Cortex of kidney (tissue), 1 donor: ENCODE measurements at places on chromosomes 7 and 10.

- no peak for DNase-seq
Measured at GRCh38 chr7:97104719-97105238, 12.7 kb upstream of the SDHAF3 start.

DNA sequence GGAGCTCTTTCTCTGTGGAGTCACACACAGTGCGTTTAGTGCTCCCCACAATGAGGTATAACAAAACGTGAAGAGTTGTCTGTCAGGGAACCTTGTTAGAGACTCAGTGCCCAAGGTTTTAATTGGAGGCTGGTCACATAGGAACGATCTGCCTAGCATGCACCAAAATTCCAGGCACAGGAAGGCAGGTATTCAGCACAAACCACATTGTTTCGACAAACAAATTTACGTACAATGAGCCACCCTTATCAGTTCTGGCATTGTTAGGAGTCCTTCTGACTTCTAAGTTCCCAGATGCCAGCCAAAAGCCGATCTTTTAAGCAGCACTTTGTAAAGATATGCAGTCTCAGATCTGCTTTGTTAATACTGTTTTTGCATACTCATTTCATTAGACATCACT, 414.2 kb upstream of the MTPN start:
- DNase-seq = no peak

DNA sequence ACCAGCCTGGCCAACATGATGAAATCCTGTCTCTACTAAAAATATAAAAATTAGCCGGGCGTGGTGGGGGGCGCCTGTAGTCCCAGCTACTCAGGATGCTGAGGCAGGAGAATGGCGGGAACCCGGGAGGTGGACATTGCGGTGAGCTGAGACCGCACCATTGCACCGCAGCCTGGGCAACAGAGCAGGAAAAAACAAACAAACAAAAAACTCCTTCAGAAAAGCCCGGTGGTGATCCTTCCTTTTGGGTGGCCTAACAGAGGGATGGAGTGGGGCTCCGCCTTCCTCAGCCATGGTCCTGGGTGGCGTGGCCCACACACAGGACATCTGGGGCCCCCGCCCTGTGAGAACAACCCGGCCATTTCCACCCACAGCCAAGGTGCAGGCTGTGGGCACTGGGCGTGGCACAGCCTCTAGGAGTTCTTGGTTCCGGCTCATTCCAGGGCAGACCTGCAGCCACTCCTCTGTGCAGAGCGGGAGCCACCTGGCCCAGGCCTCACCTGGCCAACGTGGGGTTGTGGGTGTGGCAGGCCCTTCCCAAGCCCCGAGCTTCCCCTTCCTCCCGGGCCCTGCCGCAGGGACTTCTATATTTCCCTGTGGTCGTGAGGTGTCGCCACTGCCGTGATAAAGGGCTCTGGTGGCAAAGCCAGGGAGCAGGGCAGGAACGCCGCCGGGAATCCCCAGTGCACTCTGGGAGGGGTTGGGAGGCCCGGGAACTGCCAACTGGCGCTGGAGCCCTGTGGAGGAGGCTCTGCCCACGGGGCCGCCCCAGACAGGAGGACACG, 37.6 kb downstream of the GET4 start:
- DNase-seq = no peak

- no peak for DNase-seq
Measured at GRCh38 chr7:151194188-151194587, 7.1 kb upstream of the ASB10 start.

GRCh38 chr10:124387078-124387874, 31.4 kb downstream of the OAT start:
- no peak for DNase-seq

- no peak for DNase-seq
Measured at GRCh38 chr10:34171957-34172527, 643.1 kb downstream of the PARD3 start.

GRCh38 chr10:70459061-70459773, 17.7 kb upstream of the NODAL start:
- DNase-seq = no peak

- no peak for DNase-seq
Measured at GRCh38 chr7:7151285-7151684, 31.1 kb upstream of the C1GALT1 start.

GRCh38 chr10:133122171-133122935, 34.6 kb downstream of the ADGRA1 start:
- no peak for DNase-seq

GRCh38 chr10:122102869-122103525, 114.0 kb downstream of the TACC2 start:
- no peak for DNase-seq

GRCh38 chr7:727806-728460, 852 bp upstream of the PRKAR1B start:
- no peak for DNase-seq

- DNase-seq = no peak
Measured at GRCh38 chr7:155057076-155057475, 13.0 kb upstream of the HTR5A start.

DNA sequence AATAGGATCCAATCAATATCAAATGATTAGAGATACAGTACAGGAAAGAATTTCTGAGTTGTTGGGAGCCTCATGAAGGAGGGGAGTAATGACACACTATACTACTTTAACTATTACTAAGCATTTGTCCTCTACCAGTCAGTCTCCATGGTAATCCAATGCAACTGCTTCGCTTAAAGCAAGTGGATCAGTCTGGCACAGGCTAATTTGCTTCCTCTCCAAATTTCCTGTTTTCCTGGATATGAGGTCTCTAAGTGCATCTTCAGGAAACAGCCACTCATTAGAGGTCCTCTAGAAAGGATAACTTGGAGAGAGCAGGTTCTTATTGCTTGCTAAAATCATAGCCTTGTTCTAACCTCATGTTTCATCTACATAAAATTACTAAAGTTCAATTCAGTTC, 8.4 kb upstream of the SEPTIN7 start:
- no peak for DNase-seq

DNA sequence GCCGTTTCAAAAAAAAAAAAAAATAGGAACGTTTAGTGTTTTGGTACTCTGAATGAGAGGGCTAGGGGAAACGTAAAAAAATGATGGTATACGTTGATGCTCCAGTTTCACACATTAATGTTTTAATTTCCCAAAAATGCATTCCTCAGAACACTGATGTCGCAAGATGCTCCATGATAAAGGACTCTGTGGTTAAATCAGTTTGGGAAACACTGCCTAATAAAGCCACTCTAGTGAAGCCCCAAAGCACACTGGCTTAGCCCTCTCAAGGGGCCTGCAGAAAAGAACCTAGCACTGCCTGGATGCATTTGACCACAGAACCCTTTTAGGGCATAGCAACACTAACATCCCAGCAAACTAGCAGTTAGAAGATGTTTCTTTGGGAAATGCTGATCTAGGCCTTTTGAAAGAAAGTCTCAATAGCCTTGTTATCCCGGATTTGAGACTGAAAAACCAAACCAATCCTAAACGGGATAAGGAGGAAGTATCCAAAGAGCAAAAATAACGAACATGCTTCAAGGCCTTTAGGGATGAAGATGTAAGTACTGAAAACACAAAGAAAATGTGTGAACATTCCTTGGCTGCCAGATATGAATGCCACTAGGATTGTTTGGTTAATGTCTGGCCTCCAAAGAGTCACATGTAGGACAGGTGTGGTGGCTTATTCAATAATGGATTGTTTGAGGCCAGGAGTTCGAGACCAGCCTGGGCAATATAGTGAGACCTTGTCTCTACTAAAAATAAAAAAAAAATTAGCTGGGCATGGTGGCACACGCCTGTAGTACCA, 11.0 kb downstream of the DLG5 start:
- DNase-seq = no peak

DNA sequence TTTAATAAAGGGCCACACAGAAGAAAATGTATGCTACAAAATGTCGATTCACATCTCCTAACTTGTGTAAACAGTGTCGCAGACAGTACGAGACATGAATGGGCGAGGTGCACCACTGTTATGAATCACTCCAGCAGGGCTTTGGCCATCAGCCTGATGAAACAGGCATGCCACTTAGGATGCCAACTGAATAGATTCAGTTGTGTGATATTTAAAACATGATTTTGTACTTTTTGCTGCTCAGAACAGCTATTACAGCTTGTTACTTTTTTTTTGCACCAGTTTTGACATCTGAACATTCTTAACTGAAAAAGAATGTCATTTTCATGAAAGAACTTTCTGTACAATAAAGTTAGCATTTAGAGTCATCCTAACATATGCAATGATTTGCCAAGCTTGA, 138.1 kb downstream of the VTI1A start:
- DNase-seq = no peak

DNA sequence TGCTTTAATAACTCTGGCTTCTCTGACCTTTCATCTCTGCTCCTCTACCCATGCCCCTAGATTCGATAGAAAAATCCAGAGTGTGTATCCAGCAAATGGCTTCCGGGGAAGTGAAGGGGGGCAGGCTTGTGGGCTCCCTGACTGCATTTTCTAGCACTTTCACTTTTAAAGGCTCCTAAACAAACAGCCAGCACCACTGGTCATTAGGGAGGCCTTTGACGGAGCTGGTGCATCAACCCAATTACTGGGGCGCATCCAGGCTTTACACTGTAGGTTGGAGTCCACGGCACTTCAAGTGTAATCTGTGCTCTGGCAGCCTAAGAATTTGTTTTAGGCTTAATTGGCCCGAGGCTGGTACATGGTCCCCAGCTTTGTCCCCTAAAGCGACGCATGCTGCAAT, 291.9 kb downstream of the GFRA1 start:
- no peak for DNase-seq

GRCh38 chr7:100380196-100380595, 6.9 kb downstream of the PILRA start:
- no peak for DNase-seq

DNA sequence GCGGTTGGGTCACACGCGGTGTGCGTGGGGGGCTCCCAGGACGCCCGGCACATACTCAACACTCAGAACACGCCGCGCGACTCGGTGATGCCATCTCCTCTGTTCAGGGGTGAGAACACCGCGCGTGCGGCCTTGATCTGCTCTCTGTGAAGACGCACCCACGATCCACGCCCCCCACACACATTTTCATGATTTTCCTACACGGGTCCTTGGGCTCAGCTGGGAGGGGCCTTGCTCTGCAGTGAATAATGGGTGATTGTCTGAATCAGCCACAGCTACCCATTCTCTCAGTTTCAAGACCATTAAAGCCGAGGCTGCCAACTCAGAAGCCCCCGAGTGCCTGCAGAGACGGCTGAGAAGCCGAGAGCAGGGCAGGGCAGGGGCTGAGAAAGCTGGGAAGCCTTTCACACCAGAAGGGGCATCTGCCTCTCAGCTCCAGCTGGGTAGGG, 54.3 kb upstream of the PDGFA start:
- DNase-seq = no peak

GRCh38 chr7:55023841-55024505, 5.2 kb downstream of the EGFR start:
- no peak for DNase-seq

GRCh38 chr7:91020636-91021385, 243.4 kb upstream of the FZD1 start:
- DNase-seq = no peak

GRCh38 chr10:5515948-5516761, 8.6 kb upstream of the CALML3 start:
- no peak for DNase-seq

DNA sequence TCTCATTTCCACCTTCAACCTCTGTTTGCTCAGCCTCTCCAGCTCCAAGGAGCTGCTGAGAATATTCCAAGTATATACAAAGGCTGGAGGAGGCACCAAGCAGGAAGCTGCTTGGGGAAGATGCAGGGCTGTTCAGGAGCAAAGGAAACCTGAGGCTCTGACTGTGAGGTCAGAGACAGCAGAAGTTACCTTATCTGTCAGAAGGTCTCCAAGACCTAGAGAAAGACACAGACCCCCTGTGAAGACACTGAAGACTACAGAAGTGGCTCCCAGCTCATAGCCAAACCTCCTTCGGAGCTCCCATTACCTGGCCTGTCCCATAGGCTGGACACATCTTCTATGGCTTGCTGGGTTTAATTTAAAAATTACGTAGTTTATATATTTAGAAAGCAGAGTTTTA, 53.2 kb downstream of the PKD1L1 start:
- no peak for DNase-seq

DNA sequence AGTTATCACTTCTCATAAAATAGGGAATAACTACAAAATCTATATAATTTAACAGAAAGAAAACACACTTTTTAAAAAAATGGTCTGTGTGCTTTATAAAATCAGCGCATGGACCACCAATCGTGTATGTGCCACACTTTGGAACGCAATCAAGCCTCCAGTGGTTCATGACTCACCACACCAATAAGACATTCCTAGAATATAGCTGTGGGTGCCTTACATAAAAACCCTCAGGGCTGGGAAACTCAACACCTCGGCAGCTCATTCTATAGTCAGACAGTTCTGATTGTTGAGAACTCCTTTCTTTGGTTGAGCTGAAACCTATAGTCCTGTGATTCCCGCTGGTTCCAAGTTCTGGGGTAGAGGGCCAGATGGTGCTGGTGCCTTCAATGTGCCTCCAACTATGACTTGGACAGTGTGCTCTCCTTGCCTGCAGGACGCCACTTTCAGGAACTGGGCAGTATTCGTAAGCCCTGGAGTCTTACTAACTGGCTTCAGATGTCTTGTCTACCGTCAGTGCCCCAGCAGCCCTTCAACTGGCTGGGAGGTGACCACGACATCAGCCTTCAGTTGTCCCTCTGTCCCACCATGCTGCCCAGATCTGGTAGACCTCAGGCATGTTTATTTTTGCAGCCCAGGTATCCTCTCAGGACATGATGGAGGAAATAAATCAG, 135.7 kb upstream of the GDF10 start:
- no peak for DNase-seq

DNA sequence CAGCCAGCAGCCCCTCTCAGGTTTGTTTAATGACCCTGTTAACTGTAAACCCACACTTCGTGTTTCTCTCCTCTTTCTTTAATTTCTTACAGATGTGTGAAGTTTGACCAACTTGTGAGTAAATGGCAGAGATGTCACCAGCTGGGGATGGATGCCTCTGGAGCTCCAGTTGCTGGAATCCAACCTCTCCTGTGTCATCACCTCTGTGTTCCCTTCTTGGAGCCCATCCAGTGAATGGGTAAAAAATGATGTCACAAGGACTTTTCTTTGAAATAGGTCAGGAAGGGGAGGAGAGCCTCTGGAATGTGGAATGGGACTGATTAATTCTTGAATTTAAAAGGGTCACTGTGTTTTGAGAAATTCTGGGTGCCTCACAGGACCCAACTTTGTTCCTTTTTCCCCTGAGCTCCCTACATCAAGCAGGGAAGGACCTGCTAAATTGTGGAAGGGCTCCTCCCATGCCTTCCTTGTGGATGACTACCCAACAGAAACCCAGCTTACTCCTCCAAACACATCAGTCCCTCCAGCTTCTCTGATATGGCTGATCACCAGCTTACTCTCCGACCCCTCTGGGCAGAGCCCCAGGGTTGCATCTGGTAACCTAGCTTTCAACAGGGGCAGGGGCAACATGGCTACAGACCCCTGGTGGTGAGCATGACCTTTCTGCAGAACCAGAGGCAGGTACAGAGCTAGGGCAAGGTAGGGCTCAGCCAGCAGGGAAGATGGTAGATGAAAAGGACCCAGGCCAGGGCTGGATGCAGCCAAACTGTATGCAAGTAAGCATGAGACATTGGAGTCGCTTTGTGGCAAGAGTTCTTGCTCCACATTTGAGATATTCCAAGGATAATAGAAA, 67.5 kb downstream of the STRA8 start:
- DNase-seq = no peak

- DNase-seq = no peak
Measured at GRCh38 chr10:11180228-11180627, 162.6 kb downstream of the CELF2 start.
